ENCODE measurements at places on chromosomes 13 and 19. TPM values are rescaled to one million over a fixed set of nuclear protein-coding genes. Genes with fewer than 3 reads are reported as not detected.

OXGR1 gene
- total RNA-seq = 3.9 TPM

- peak overlapping the region; percentile 68 for H3K4me3 ChIP-seq
- peaks cover 8% of the 10 kb centered on the region for H3K4me1 ChIP-seq
- H3K27me3 ChIP-seq = no peaks in the 10 kb centered on the region
- DNase-seq = no peak
- no peaks in the 10 kb centered on the region for H3K36me3 ChIP-seq
These were observed 2.4 kb upstream of the SIX5 start for GRCh38 chr19:45771311-45771933.

- no peaks in the 10 kb centered on the region for H3K36me3 ChIP-seq
- H3K27me3 ChIP-seq = peaks cover 3% of the 10 kb centered on the region
- H3K27ac ChIP-seq = peak overlapping the region; percentile 4
- no peak for DNase-seq
These were observed 23.8 kb upstream of the MEDAG start for GRCh38 chr13:30882026-30882850.

- no peak overlapping the region for H3K27ac ChIP-seq
- no peak overlapping the region for H3K4me3 ChIP-seq
- H3K27me3 ChIP-seq = peaks cover 7% of the 10 kb centered on the region
- H3K36me3 ChIP-seq = no peaks in the 10 kb centered on the region
These were observed 5.9 kb upstream of the CCL25 start for GRCh38 chr19:8046569-8047165.

DNA sequence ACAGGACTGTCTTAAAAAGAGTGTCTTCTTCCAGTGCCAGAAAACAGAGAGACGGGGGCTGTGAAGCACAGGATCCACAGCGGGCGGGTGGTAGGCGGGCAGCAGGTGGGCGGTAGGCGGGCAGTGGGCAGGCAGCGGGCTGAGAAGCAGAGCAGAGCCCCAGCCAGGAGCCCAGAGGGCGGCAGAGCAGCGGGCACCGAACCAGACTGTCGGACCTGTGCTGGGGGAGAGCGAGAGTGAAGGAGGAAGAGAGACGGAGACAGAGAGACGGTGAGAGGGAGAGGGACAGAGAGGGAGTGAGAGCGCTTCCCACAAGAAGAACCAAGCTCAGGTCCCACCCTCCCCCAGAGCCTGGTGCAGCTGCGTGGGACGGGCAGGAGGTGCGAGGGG, 30.3 kb downstream of the RASA3 start:
- H3K36me3 ChIP-seq = no peaks in the 10 kb centered on the region
- peaks cover 6% of the 10 kb centered on the region for H3K27me3 ChIP-seq
- H3K4me1 ChIP-seq = peaks cover 24% of the 10 kb centered on the region
- DNase-seq = no peak

SYCN gene
- not detected for total RNA-seq

DNA sequence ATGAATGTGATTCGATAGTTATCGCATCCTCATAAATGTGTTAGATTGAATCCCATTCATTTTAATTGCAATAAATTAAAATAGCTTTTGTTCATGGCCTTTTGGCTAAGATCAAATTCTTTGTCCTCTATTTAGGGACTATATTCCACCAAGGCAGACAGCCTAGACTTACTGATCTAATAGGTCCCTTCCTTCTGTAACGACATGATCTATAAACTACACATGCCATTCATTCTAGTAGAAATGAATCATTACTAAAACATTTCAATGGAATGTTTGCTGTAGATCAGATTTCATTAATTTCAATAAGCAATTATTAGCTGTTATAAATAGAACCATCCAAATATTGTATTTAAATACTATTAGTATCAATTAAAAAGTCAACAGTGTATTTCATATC, 526.6 kb upstream of the KLHL1 start:
- no peaks in the 10 kb centered on the region for H3K27me3 ChIP-seq
- no peaks in the 10 kb centered on the region for H3K4me1 ChIP-seq
- no peak overlapping the region for H3K4me3 ChIP-seq
- DNase-seq = no peak
- no peaks in the 10 kb centered on the region for H3K36me3 ChIP-seq

CGB2 gene
- total RNA-seq = not detected
